Breast epithelium (tissue), 4 donors: ENCODE measurements at places on chromosomes 11 and 22. TPM values are rescaled to one million over a fixed set of nuclear protein-coding genes. Genes with fewer than 3 reads are reported as not detected.
A peak's percentile ranks its signal among the peaks of the same experiment; 100 is the strongest.

DNA sequence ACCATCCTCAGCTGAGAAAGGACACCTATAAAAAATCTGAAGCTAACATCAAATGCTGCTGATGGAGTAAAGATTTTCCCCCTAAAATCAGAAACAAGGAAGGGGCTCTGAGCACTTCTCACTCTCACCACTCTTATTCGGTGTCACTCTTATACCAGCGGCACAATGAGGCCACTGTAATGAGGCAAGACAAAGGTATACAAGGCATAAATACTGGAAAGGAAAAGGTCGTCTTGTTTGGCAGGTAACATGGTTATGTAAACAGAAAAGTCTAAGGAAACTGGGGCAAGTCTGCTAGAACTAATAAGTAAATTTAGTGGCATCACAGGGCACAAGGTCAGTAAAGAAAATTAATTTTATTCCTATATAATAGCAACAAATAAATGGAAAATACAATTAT, 8.1 kb upstream of the MOB2 start:
- no peak for DNase-seq
- no peaks in the 10 kb centered on the region for H3K27me3 ChIP-seq
- H3K4me3 ChIP-seq, result no peak overlapping the region
- H3K36me3 ChIP-seq, result no peaks in the 10 kb centered on the region
- no peak overlapping the region for H3K27ac ChIP-seq

DNA sequence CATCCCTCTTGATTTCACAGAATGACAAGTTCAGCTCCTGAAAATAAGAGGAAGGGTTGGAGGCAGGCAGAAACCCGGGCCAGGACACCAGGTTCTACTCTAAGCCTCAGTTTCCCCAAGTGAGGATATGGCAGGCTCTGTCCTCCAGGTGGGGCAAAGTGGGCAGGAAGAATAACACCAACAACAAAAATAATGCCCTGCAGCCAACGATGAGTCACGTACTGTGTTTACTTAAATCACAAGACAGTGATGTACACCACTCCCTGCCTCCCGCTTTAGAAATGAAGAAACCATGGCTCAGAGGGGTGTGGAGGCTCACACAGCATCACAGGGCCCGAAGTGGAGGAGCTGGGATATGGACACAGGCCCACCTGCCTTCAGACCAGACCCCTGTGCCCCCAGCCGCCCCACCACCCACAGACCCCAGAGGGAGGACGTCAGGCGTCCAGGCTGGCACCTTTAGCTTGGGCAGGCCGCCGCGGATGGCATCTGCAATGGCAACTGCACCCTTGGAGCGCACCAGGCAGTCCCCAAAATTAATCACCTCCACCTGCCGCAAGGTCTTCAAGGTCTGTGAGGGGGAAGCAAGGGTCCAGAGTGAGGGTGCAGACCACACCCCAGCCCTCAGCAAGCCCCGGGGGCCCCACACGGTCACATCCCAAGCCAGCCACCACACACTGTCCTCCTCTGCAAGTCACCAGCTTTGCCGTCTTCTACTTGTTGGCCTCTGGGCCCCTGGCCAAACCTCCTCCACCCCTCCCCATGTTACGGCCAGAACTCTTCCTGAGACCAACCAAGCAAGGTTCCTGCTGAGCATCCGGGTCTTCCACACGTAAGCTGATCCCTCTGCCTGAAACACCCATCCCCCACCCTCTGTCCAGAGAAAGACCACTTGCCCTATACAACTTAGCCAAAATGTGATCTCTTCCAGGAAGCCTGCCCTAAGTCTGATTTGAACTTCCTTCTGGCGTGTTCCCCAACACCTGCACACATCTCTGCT, 15.8 kb upstream of the CHADL start:
- H3K4me3 ChIP-seq, result no peak overlapping the region
- peak overlapping the region; percentile 63 for H3K27ac ChIP-seq
- no peaks in the 10 kb centered on the region for H3K27me3 ChIP-seq
- H3K36me3 ChIP-seq, result no peaks in the 10 kb centered on the region
- peak; percentile 61 for DNase-seq
- no peaks in the 10 kb centered on the region for H3K4me1 ChIP-seq

- H3K27ac ChIP-seq, result no peak overlapping the region
- peak overlapping the region; percentile 46 for H3K4me3 ChIP-seq
- peaks cover under 1% of the 10 kb centered on the region for H3K4me1 ChIP-seq
Measured at GRCh38 chr11:16607675-16608644, 130.5 kb upstream of the C11orf58 start.

GRCh38 chr11:6377902-6378639, 12.2 kb upstream of the SMPD1 start:
- H3K27ac ChIP-seq, result peak overlapping the region; percentile 25
- H3K27me3 ChIP-seq, result no peaks in the 10 kb centered on the region
- H3K4me3 ChIP-seq, result no peak overlapping the region
- H3K4me1 ChIP-seq, result no peaks in the 10 kb centered on the region
- DNase-seq, result no peak
- H3K36me3 ChIP-seq, result no peaks in the 10 kb centered on the region

DNA sequence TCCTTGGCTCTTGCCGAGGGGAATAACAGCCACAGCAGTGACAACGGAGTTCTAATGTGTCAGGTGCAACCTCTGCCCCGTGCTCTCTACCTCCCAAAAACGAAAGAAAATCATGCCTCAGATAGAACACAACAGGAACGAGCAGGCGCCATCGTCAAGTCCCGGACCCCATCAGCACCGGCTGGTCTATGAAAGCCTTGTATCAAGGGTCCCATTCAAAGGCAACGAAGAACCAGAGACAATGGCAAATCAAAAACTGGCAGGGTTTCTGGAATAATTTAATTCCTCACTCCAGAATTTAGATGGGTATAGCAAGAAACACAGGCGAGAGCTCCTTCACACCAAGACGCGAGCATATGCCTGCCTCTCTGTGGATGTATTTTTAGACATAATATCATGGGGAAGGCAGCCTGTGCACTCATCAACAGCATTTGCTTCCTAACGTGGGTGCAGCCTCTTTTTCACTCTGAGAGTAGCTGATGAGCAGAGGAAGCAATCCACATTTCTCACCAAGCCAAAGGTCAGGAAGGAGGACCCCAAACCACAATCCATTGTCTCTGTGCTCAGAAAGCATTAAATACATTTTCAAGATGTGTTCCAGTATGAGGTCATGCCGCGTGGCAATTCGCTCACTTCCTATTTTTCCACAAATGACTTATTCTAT, 193.4 kb upstream of the BLID start:
- DNase-seq, result no peak
- no peak overlapping the region for H3K4me3 ChIP-seq
- H3K36me3 ChIP-seq, result no peaks in the 10 kb centered on the region
- H3K27ac ChIP-seq, result no peak overlapping the region
- no peaks in the 10 kb centered on the region for H3K27me3 ChIP-seq

GRCh38 chr11:129998905-129999304, 3.7 kb downstream of the PRDM10 start:
- no peak overlapping the region for H3K27ac ChIP-seq
- H3K4me1 ChIP-seq, result no peaks in the 10 kb centered on the region
- no peak overlapping the region for H3K4me3 ChIP-seq

DNA sequence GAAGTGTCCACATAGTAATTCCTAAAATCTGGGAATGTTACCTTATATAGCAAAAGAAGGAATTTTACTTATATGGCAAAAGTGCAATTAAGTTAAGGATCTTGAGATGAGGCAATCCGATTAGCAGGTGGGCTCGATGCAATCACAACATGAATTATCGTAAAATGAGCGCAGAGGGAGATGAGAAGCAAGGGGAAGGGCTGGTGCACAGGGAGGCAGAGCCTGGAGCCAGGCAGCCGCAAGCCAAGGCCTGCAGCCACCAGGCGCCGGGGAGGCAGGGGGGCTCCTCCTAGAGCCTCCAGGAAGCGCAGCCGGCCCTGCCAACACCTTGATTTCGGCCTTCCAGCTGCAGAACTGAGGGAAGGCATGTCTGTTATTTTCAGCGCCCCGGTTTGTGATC, 85.7 kb downstream of the CELSR1 start:
- no peaks in the 10 kb centered on the region for H3K27me3 ChIP-seq
- H3K4me3 ChIP-seq, result no peak overlapping the region
- no peaks in the 10 kb centered on the region for H3K4me1 ChIP-seq
- no peaks in the 10 kb centered on the region for H3K36me3 ChIP-seq
- no peak overlapping the region for H3K27ac ChIP-seq
- DNase-seq, result no peak

DNA sequence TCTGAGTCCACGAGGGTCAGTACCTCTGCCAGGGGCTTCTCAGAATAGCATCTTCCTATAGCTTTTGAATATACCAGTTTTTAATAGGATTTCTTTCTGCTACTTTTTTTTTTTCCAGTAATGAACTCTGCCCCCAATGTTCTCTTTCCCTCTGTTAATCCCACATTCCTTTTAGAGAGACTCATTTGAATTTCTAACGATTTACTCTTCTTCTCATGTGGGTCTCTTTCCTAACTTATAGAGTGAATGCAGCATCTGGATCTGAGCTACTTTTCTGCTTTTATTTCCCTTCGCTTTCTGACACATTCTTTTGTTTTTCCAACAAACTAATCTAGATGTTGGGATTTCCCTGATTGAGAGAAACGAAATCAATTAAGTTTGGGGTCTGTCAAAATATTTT, 71.4 kb downstream of the INSC start:
- DNase-seq, result no peak
- H3K27ac ChIP-seq, result no peak overlapping the region

- no peak overlapping the region for H3K4me3 ChIP-seq
- H3K27ac ChIP-seq, result peak overlapping the region; percentile 65
Measured at GRCh38 chr11:16804104-16804947, 65.9 kb downstream of the C11orf58 start.

DNA sequence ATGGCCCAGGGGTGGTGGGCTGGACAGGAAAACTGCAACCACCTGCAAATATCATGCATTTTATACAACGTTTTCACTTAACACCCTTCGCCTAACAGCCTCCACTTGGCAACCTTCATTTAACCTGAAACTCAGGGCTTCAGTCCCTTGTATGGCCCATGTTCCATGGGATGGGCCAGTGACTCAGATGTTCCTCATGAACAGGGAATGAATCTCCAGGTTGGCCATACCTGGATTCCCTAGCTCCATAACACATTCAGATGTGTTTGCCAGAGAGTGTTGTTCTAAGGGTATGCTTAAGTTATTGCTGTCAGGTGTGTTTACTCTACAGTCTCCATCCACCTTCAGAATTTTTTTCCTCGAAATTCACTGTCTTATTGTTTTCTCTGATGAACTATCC, 316.9 kb downstream of the JRKL start:
- no peaks in the 10 kb centered on the region for H3K36me3 ChIP-seq
- H3K4me3 ChIP-seq, result no peak overlapping the region
- H3K27ac ChIP-seq, result no peak overlapping the region
- no peak for DNase-seq
- H3K27me3 ChIP-seq, result no peaks in the 10 kb centered on the region

GRCh38 chr11:828506-829175, 922 bp downstream of the CRACR2B start:
- peaks cover 55% of the 10 kb centered on the region for H3K4me1 ChIP-seq
- peaks cover 8% of the 10 kb centered on the region for H3K36me3 ChIP-seq
- peak overlapping the region; percentile 79 for H3K27ac ChIP-seq
- DNase-seq, result no peak
- peak overlapping the region; percentile 45 for H3K4me3 ChIP-seq
- H3K27me3 ChIP-seq, result no peaks in the 10 kb centered on the region

DNA sequence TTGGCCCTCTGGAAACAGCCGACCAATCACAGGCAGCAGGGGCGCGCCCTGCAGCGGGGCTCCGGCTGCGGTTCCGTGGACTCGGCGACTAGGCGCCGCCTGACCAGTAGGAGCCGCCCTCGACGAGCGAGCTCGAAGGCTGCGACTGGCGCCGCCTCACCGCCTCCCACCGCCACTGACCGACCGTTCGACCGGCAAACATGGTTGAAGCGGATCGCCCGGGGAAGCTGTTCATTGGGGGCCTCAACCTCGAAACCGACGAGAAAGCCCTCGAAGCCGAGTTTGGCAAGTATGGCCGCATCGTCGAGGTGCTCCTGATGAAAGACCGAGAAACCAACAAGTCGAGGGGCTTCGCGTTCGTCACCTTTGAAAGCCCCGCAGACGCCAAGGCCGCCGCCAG, at the start of gene RBMXL2:
Gene RBMXL2, plus strand, starts transcription at position 78 of the 400 bp plus-strand sequence. Its CDS starts 123 bp downstream, at position 201.
- no peaks in the 10 kb centered on the region for H3K4me1 ChIP-seq
- DNase-seq, result no peak
- no peak within 1 kb of the TSS for H3K4me3 ChIP-seq
- no peak within 1 kb of the TSS for H3K27ac ChIP-seq
- no peaks in the 10 kb centered on the region for H3K27me3 ChIP-seq

GRCh38 chr11:70493089-70493474, 94.8 kb downstream of the CTTN start:
- no peaks in the 10 kb centered on the region for H3K27me3 ChIP-seq
- no peak for DNase-seq
- no peak overlapping the region for H3K27ac ChIP-seq
- H3K4me1 ChIP-seq, result no peaks in the 10 kb centered on the region
- no peak overlapping the region for H3K4me3 ChIP-seq

DNA sequence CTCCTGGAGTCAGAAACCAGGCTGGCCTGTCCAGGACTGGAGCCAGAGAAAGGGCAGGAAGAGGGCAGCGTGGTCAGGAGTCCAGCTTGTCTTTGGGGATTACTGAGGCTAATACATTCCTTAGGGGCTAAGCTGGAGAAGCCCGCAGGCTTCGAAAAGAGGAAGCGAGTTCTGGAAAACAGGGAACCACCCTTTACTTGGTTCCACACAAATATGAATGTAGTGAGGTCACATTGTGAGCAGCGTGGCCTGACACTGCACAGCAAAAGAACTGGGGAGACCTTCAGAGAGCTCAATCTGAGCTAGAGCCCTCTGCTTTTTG, 132.3 kb downstream of the CEP164 start:
- H3K4me3 ChIP-seq, result no peak overlapping the region
- no peaks in the 10 kb centered on the region for H3K27me3 ChIP-seq
- no peaks in the 10 kb centered on the region for H3K36me3 ChIP-seq
- no peak overlapping the region for H3K27ac ChIP-seq

GRCh38 chr11:62980133-62980760, 4.5 kb downstream of the SLC22A6 start:
- no peaks in the 10 kb centered on the region for H3K27me3 ChIP-seq
- H3K36me3 ChIP-seq, result no peaks in the 10 kb centered on the region
- H3K4me3 ChIP-seq, result no peak overlapping the region
- H3K27ac ChIP-seq, result no peak overlapping the region
- no peaks in the 10 kb centered on the region for H3K4me1 ChIP-seq
- DNase-seq, result no peak

- H3K4me3 ChIP-seq, result peak overlapping the region; percentile 38
- H3K27ac ChIP-seq, result peak overlapping the region; percentile 75
- no peak for DNase-seq
- no peaks in the 10 kb centered on the region for H3K27me3 ChIP-seq
Measured at GRCh38 chr11:85685125-85685819, 723 bp downstream of the CCDC89 start.

TYR gene
- total RNA-seq, result not detected

C22orf42 gene
- not detected for total RNA-seq

DDTL gene
- total RNA-seq, result 1.3 TPM

RAG2 gene
- total RNA-seq, result not detected

MYOD1 gene
- not detected for total RNA-seq

IFITM10 gene
- 1.4 TPM for total RNA-seq

AGBL2 gene
- total RNA-seq, result 3.2 TPM

SLC22A6 gene
- not detected for total RNA-seq

TMEM41B gene
- 38.0 TPM for total RNA-seq
